Activated T-helper 2 cell treated with anti-CD3 and anti-CD28 coated beads, Interferon-gamma antibody, Interleukin-2, Interleukin-4, amounts not matched to agents 10 μg/mL and 5 μg/mL and 100 μg/mL, durations not matched to agents 14 hours and 24 hours and 36 hours (primary cell): ENCODE measurements at places on chromosomes 2 and 18. TPM values are rescaled to one million over a fixed set of nuclear protein-coding genes. Genes with fewer than 3 reads are reported as not detected.

The GRHL1 gene
- 0.90 and 1.4 TPM in 2 replicates for total RNA-seq

The SCN3A gene
- total RNA-seq = 0.05 TPM in 1 of 2 replicates, not detected in the other

The SCN1A gene
- total RNA-seq = not detected in 2 replicates

The POTEE gene
- 0.62 and 1.4 TPM in 2 replicates for total RNA-seq

The LYPD6 gene
- not detected in 2 replicates for total RNA-seq

The SERPINB13 gene
- not detected in 2 replicates for total RNA-seq

The TNFAIP6 gene
- total RNA-seq = not detected in 2 replicates

The KIAA1328 gene
- total RNA-seq = 7.4 and 7.9 TPM in 2 replicates

The DIS3L2 gene
- total RNA-seq = 30.2 and 33.5 TPM in 2 replicates

The MOCOS gene
- 0.16 and 0.25 TPM in 2 replicates for total RNA-seq

The NEUROD1 gene
- not detected in 2 replicates for total RNA-seq

The UGT1A8 gene
- not detected in 2 replicates for total RNA-seq

The CASP10 gene
- 14.3 and 17.3 TPM in 2 replicates for total RNA-seq

The NAT8 gene
- total RNA-seq = not detected in 2 replicates

The CYP27C1 gene
- total RNA-seq = not detected in 2 replicates

The LYPD6B gene
- not detected in 2 replicates for total RNA-seq
